ENCODE measurements at places on chromosomes 2 and 18. TPM values are rescaled to one million over a fixed set of nuclear protein-coding genes. Genes with fewer than 3 reads are reported as not detected.

DQX1 gene
- not detected for total RNA-seq

DNA sequence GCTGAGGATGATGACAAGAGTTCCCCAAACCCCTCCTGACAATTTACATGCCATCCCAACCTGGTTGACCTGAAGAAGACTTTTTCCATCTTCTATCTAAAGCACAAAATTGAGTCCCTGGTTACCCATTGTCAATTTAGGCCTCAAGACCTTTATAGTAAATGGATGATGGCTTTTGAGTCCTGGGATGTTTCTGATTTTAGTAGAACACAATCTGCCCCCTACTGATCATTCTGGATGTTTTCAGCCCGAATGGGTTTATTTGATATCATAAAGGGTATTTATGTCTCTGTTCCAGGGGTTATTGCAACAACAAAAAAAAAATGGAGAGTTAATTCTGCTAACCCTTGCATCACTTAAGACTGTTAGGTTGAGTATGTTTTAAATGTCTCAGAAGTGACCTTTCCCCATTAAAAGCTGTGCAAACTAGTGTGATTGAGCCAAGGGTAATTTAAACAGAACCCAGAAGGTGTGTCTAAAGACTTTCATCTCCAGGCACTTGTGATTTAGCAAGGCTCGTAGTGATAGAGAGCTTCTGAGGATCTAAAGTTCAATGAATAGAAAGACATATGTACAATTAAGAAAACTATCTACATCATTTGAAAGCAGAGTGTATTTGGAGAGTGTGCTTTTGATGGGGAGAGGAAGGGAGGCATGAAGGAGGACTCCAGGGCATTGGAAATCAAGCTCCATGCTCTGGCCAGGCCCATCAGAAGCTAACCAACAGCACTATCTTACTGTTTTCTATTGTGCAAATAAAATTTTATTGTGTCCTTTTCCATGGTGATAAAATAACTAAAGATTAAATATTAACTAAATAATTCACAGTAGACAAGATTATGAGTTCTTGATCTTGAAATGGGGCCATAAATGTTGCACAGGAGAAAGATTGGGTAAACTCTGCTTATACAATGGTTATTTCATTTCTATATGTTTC lies 96.6 kb upstream of the NOSTRIN start:
- DNase-seq: no peak

SLC39A6 gene
- 32.1 TPM for total RNA-seq

GRCh38 chr2:229220254-229220653 lies 50.8 kb downstream of the PID1 start:
- DNase-seq: no peak

DNA sequence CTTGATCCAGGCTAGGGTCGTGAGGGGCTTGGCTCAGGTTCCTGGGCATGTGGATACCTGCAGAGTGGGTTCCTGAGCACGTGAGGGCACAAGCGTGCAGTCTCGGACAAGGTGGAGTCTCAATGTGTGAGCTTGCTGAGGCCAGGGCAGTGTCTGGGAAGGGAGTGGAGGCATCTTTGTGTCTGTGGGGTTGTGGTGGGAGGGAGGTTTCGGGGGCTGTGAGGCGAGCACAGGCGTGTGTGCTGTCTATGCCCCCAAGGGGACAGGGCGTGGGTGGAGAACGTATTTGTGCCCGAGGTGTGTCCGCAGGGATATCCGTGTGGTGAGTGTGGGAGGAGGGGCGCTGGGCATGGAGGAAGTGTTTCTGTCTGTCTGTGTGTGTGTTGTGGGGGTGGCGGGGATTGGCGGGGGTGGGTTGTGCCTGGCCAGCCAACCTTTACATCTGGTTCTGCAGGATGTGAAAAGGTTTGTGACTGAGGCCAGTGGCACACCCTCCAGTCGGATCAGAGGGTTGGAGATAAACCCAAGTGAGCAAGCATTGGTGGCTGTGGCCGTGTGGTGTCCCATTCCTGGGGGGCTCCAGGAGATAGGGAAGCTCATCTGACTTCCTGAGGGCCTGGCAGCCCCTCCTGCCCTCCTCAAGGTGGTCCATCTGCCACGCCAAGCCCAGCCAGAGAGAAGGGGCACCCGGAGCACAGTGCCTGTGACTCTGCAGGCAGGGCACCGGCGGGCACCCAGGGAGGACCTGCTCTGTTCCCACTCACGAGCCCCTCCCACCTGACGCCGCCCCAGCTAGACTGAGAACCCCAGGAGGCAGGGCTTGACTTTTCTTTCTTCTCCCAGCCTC lies 57.1 kb downstream of the ZFP36L2 start:
- no peak for DNase-seq

GRCh38 chr2:229410264-229410663 lies 139.2 kb upstream of the PID1 start:
- DNase-seq: no peak

DNA sequence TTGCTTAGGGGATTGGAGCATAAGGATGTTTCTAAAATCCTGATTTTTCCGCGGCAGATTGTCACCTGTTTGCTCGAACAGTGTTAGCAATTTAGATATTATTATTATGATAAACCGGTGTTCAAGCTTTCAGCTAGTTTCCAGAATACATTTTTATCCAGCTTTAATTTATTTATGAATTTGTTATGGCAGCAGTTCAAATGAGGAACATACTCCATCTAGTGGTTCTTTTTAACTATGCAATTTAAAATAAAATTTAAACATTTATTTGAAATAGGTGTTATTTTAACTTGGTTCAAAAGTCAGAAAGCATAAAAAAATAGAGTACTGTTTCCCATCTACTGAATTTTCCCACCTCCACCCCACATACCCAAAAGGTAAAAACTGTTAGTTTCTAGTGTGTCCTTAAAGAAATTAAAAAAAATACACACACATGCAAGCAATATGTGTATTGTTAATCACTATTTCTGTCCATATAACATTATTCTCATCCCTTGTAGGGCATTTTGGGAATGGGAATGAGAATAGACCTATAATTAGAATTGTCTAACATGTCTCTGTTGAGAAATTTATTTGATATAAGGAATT lies 23.2 kb downstream of the ACOXL start:
- no peak for DNase-seq

TACR1 gene
- total RNA-seq: 27.5 TPM

DNA sequence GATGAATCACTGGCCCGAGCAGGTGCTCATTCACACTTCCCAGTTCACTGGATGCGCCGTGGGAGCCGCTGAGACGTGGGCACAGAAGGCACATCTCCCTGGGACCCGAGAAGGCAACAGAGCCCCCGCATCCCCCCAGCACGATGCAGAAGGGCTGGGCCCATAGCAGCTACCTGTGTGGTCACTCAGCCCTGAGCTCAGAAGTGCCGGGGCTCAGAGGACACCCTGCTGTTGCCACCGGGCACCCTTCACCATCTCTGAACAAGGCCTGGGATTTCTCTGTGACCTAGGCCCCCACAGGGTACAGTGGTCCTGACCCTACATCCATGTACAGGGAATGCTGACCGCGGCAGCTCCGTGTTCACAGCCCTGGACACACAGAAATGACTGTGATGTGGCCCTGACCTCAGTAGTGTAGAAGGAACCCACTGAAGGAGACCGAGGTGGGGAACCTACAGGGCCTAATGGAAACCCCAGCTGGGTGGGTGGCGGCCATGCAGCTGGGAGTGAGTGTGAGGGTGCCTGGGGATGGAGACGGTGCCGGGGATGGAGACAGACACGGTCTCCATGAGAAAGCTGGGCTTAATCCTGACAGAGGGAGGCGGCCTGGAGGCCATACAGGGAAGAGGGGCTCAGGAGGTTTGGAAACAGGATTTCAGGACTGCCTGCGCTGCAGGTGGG lies 111.9 kb upstream of the OTOS start:
- no peak for DNase-seq

DNA sequence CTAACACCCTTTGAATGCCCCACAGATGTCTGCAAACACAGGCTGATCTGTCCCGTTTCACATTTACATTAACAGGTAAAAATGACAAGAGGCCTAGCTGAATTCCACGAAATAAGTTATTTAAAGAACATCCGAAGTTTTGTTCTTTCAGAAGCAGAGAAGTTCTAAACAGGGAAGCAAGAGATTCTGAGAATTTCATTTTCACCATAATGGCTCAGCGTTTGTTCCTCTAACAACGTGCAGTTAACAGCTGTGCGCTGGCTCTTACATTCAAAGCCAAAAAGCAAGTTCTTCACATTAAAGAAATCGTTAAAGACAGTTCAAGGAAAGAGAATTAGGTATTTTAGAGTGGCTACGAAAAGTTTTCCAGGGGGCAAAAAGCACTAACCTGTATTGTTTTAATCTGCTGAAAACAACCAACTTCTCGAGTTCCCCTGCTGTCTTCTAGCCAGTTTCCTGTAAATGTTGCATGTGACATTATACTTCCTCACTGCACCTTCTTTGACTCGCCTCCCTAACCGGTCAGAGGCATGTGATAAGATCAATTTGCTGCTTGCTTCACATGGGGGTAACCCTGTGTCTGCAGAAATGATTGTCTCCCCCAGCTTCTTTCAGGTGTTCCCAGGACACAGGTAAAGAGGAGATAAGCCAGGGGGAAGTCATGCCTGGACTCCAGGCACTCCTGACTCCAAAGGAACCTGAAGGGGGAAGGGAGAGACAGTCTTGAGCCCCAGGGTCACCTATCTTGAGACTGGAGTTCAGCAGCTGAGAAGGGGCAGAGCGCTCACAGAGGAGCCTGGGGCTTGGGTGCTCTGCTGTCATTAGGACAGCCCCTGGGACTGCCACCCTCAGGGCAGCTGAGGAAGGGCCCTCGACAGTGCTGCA lies 36.8 kb upstream of the WIPF1 start:
- DNase-seq: no peak

MATN3 gene
- 0.64 TPM for total RNA-seq

DNA sequence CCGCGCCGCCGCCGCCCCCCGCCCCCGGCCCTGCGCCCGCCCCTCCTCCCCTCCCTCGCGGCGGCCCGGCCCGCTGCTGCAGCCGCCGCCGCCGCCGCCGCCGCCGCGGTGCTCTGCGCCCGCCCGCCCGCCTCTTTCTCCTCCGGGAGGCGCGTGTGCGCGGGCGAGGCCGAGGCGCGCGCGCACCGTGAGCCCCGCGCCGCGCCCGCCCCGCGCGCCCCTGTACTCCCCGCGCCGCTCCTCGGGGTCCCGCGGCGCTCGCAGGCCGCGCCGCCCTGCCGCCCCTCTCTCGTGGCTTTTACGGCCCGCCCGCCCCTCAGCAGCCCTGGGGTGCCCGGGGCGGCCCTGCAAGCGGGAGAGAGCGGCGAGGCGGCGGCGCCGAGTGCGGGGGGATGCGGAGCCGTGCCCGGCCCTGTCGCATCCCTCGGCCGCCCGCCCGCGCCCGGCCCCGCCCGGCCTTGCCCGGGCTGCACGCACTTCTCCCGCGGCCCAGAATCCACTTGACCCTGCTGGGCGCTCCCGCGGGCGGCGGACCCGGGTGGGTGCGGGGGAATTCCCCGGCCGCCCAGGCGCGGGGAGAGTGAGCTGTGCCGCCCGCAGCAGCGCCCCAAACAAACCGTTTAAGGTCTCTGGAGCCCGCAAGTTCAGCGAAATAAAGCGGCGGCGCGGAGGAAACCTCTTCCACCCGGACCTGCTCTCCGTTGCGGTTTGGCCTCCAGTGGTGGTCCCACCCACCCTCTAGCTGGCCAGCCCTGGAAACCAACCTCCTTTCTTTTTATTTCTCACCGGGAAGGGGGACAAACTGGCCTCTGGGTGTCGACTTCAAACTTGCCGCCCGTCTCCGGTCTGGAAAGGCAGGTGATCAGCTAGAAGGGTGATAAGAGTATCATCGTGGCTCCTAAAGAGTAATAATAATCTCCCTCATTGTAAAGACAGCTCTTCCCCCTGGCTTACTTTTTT lies 37.4 kb downstream of the AFF3 start:
- DNase-seq: no peak

- DNase-seq: no peak
These were observed 117.2 kb downstream of the LNPK start for GRCh38 chr2:175884697-175885393.

LRRC30 gene
- not detected for total RNA-seq

COL3A1 gene
- total RNA-seq: 411 TPM

DNER gene
- 1.2 TPM for total RNA-seq

DHRS9 gene
- total RNA-seq: not detected

CFAP221 gene
- total RNA-seq: not detected

DNA sequence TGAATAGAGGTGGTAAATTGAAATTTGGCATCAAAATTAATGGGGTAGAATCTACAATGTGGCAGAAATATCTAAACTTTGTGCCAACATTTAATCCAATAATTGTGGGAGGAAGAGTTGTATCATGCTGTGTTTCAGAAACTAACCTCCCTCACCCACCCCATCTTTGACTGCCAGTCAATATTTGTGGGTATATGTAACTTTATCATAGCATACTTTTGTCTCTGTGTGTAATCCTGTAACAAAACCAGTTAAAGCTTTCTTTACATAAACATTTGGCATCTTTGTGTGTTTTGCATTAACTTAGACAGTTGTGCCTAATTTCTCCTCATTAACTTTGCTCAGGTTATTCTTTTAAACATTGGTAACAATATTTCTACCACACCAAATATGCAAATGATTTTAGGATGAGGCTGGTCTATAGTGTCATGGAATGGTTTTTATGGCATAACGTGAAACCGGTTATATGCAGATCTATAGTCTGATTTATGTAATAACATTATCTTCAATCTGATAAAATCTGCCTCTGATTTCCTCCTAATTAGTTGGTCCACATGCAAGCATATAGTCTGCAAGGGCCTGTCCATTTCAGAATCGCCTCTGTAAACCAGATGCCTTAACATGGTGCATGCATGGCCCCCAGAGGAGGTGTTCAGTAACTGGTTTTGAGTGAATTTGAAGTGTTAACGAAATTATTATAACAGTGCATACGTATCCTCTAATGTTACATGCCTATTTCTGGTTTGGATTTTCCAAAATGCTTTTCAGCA lies 84.3 kb downstream of the ACSL3 start:
- no peak for DNase-seq

DNA sequence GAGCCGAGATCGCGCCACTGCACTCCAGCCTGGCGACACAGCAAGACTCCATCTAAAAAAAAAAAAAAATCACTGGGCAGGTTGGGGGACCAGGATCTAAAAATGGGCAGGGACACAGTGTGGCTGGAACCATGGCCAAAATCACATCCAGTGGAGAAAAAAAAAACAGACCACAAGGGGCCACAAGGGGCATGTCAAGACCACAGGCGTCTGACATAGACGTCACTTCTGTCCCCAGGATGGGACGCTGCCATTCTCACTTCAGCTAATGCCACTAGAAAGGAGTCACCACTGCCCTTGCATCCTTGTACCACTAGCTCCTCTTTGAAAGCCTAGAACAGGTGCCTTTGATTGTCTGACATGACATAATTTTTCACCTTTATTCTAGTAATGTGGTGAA lies 2.5 kb upstream of the POMC start:
- no peak for DNase-seq

- DNase-seq: no peak
These were observed 631.5 kb downstream of the SUCLG1 start for GRCh38 chr2:83827618-83828017.

GRCh38 chr18:658947-659533 lies 1.6 kb downstream of the TYMS start:
- DNase-seq: no peak

Data from ascending aorta (tissue), 2 donors.